NCI-H1417 treated with DMSO at 0.1 percent for 48 hours (cell line): ENCODE measurements at places on chromosomes 3 and 15.

GRCh38 chr3:95629802-95630201 lies 1184.6 kb upstream of the EPHA6 start:
- no peak for DNase-seq

- DNase-seq, result no peak
Observed at GRCh38 chr3:145219355-145220235, 941.4 kb downstream of the PLOD2 start.

DNA sequence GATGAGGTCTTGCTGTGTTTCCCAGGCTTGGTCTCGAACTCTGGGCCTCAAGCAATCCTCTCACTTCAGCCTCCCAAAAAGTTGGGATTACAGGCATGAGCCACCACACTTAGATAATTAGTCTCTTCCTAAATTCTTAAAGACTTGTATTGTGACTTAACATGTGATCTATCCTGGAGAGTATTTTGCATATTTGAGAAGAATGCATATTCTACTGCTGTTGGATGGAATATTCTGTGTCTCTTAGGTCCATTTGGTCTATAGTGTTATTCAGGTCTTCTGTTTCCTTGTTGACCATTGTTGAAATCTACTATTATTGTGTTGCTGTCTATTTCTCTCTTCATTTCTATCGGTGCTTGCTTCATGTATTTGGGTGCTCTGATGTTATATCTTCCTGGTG lies 60.1 kb upstream of the VILL start:
- no peak for DNase-seq

- no peak for DNase-seq
Observed at GRCh38 chr15:77643764-77644163, 11.1 kb upstream of the LINGO1 start.

DNA sequence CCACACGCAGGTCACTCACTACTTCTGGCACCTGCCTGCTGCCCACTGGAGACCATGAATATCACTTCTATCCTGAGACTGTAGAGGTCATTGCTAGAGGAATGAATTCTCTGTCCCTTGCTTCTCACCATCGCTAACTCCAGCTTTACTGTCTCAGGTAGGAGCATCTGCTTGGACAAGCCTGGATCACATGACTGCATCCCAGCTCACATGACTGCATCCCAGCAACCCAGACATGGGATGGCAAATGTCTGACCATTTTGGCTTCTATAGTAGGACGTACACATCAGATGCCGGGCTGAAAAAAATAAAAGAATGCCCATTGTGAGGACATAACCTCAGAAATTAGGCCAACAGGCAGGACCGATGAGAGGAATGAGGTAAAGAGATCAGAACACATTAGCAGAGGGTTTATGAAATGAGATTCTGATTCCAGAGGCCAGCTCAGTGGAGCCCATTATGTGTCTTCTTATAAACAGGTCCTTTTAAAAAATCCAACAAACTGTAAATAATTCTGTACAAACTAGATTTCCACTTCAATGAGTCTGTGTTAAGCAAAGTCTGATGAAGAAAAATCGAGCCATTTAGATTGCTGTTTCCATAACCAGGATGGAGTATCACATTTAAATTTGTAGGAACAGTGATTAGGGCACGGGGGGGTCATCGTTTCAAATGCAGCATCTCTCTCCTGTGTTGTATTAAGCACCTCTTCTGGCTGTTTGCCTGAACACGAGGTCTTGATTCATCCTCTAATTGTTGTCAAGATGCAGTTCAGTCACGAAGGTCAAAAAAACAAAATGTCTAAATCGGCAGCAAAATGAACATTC lies 126.7 kb downstream of the MTHFS start:
- no peak for DNase-seq

- no peak for DNase-seq
Observed at GRCh38 chr3:43964640-43965039, 273.9 kb downstream of the ABHD5 start.

- no peak for DNase-seq
Observed at GRCh38 chr3:30102356-30102755, 504.0 kb upstream of the TGFBR2 start.

GRCh38 chr3:21587894-21588293 lies 163.1 kb downstream of the ZNF385D start:
- DNase-seq, result no peak

- DNase-seq, result no peak
Observed at GRCh38 chr3:136068708-136069107, 103.2 kb downstream of the PPP2R3A start.

DNA sequence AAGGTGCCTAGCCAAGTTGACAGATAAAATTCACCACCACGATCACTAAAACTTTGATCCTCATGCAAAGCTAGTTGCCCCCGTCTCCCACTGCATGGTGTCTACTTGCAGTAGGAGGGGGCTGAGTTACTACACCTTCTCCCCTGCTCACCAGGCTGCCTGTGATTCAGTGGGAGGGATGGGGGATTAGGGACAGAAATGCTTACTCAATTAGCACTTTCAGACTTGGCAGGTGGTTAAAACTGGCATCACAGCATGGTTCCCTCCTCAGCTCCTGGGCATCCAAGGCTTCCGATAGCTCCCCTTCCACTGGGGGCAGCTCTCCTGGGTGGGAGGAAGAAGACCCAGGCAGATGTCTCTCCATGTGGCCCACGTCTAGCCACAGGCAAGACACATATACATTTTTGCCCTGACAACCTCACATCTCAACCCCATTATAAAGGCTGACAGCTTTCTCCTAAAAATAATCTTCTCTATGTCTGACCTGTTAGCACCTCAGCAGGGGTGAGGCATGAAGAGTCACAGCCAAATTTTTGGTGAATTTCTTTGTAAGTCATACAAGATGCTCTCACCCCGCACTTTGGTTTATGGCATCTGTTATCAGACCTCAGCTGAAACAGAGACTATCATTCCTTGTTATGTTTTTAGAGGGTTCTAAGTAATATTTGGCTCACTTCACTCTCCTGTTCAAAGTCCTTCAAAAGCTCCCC lies 369.0 kb downstream of the SV2B start:
- no peak for DNase-seq

GRCh38 chr3:105906836-105907235 lies 38.0 kb upstream of the CBLB start:
- no peak for DNase-seq

- no peak for DNase-seq
Observed at GRCh38 chr3:50177346-50177745, 14.1 kb upstream of the GNAT1 start.

- DNase-seq, result no peak
Observed at GRCh38 chr3:132332508-132332907, 15.3 kb downstream of the ACP3 start.

GRCh38 chr3:100972867-100973266 lies 20.4 kb downstream of the ABI3BP start:
- no peak for DNase-seq

GRCh38 chr15:70020229-70020628 lies 77.5 kb downstream of the TLE3 start:
- DNase-seq, result no peak

- DNase-seq, result peak; percentile 90
Observed at GRCh38 chr3:16461463-16462245, 51.8 kb downstream of the RFTN1 start.

DNA sequence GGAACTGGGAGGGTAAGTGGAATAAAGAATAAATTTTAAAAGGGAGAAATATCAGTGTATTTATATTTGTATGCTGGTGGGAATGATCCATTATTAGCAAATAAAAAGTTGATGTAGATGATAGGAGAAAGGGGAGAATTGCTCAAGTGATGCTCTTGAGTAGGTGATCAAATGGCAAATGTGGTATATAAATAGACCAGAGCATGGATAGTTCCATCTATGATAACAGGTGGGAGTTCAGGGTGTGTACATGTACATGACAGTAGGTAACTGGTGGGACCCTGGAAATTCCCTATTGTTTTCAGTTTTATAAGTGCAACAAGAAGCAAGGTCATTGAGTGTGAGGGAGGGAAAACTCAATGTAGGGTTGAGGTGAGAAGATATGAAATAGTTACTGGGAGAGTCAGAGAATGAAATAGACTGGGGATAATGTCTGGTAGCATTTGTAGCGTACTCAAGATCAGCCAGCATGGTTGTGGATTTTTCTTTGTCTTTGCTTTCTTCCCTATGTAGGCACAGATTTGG lies 31.3 kb upstream of the EBLN2 start:
- DNase-seq, result no peak

DNA sequence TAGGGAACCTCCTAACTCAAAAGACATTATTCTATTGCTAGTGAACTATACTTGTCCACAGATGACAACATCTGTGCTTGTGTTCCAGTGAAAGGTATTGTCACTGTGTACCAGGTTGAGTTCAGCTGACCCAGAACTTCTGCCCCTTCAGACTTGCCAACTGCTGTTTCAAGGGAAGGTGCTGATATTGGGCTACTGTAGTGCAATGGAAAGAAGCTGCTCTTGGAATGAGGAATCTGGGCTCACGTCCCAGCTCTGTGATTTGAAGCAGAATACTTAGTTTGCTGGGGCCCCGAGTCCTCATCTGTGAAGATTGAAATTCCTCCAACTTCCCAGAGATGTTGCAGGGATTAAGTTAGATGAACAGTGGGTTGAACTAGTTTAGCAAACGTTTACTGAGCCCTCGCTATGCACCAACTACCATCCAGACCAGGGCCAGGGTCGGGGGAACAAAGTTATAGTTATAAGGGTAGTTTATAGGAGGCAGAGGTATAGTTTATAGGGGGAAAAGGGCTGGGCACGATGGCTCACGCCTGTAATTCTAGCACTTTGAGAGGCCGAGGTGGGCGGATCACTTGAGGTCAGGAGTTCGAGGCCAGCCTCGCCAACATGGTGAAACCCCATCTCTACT lies 15.9 kb upstream of the UMPS start:
- no peak for DNase-seq

GRCh38 chr3:128051459-128051836 lies 789 bp upstream of the SEC61A1 start:
- no peak for DNase-seq

- DNase-seq, result no peak
Observed at GRCh38 chr3:188529228-188529627, 375.3 kb downstream of the LPP start.

DNA sequence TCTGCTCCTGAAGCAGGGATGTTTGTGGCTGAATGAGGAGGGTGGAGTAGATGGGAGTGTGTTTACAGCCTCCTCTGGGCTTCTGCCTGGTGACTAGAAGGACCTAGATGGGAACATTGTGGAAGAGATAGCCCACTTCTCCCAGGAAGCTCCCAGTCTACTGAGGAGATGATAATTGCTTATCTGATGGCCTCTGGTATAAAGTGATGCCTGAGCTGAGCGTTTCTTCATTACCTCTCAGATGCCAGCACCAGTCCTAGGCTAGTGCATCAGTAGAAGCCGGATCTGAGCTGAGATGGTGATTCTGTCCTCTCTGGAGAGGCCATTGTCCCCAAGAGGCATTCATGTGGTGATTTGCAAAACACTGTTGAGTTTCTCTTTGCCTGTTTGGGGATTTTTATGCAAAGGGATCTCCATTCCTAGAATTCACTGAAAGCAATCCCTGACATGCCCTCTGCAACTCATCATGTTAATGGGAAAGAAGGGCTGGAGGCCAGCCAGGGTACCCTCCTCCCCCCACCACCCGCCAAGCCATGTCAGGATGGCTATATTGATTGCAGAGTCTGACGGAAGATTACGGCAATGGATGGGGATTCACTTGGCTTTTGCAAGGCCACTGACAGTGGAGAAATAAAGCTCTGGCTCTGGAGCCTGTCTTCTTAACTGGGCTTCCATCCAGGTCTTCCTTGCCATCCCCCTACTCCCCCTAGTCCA lies 166.4 kb upstream of the ROPN1 start:
- DNase-seq, result no peak

- DNase-seq, result no peak
Observed at GRCh38 chr3:65961733-65962132, 77.0 kb downstream of the MAGI1 start.

DNA sequence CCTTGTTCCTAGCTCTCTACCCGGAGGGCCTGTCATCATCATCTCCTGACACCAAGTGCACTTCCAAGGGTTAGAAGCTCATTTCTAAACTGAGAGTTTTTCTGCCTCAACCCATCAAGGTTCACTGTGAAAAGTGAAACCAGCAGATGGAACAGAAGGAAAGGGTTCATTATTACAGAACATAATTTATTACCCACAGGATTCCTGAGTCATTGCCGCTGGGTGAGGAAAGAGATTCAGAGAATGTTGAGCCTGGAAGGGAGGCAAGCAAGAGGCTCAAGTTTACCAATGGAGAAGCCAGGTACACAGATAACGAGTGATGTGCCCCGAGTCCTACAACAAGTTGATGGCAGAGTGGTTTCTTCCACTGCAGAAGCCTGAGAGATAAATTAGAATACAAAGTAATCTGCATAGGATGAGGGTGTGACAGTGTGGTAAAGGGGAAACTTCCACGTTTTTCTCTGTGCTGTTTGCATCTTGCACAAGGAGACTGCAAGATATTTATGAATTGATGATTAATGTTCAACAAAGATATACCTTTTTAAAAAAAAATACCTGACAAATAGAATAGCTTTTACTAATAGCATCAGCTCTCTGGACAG lies 80.5 kb upstream of the SETMAR start:
- DNase-seq, result no peak

DNA sequence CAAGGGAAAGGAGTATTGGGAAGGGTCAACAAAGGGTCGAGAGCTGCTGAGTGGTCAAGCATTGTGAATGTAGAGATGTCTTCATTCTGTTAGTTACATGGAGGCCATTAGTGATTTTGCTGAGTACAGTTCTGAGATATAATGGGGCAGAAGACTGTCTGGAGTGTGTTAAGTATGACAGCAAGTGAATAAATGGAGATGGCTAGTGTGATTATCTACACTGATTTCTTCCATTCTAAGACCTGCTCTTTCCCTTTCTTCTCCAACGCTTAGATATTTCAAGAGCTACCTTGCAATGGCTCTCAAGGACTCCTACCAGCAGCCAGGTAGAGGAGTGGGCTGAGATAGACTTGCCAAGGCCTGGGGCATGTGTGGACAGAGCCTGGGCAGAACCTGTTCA lies 216.5 kb downstream of the MFSD1 start:
- DNase-seq, result no peak

DNA sequence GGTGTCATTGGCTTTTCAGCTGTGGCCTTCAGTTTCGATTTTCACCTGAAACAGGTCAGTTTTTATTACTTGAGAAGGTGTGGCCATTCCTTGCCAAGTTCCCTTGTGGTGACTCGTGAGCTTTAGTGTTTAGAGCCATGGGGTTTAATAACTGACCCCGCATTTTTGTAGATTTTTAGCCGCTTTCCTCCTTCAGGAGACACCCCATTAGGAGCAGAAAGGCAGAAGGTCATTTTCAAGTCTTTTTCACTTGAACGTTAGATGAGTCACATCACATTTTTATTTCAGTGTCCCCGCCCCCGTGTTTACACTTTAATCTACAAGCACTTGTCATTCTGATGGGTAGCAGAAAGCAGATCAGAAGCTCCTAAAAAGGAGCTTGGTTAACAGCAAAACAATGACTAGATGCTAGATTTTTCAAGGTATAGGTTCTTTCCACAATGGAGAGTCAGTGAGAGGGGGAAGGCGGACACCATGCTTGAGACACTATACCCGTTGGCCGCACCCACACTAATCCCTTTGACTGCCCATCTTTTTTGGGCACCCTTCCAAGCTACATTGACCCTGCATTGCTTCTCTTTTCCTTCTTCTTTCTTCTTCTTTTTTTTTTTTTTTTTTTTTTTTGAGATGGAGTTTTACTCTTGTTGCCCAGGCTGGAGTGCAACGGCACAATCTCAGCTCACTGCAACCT lies 132.7 kb downstream of the GHSR start:
- no peak for DNase-seq
